ENCODE measurements at places on chromosomes 16 and 17.

DNA sequence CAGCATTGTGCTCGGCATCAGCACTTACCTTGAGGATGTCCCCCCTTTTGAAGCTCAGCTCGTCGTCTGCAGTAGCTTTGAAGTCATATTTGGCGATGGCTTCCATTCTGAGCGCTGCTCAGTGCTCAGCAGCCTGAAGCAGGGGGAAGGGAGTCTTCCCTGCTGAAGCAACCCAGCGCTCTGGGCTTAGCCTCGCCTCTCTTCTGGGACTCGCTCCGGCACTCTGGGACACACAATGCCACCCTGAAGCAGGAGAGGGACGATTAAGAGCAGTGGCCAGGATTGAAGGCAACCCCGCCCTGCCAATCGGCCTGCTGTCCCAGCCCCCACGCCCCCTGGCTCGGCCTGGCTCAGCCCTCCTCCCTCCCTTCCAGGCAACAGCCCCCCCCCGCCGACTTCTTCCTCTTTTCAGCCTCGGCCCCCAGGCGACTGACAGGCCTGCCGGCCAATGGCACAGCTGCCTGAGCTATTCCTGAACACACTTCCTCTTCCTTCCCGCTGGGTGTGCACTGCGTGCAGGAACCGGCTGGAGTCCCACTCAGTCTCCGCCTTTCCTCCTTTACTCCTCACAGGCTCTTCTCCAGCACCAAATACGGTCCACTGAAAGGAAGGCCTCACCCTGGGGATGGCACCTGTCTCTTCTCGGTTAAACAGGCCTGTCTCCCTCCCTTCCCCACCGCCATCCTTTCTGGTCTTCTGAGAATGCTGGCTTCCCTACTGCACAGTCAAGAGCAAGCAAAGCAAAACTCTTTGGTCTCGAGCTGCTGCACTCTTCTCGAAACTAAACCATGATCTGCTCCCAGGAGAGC, 11.8 kb downstream of the GRB2 start:
- DNase-seq: peak; percentile 99

- no peak for DNase-seq
Observed at GRCh38 chr16:67675999-67676398, 9.4 kb downstream of the C16orf86 start.

DNA sequence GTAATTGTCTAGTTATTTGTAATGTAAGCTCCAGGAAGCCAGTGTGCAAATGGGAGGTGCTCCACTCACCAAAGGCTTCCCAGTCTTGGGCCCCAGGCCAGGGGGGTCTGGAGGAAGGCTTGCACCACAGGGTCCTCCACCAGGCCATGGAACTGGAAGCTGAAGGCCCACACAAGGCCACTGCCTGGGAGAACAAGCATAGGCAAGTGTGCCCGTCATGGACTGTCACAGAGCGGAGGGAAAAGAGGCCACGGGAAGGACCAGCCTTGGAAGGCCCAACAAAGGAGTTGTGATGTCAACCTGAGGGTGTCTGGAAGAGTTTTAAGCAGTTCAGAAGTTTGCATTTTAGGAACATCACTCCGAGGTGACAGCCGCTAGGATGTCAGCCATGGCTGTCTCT, 3.0 kb upstream of the SRRM2 start:
- no peak for DNase-seq

- no peak for DNase-seq
Observed at GRCh38 chr16:3610698-3611145, 684 bp downstream of the SLX4 start.

- no peak for DNase-seq
Observed at GRCh38 chr17:27531469-27531961, 75.3 kb downstream of the KSR1 start.

GRCh38 chr16:49094471-49094870, 187.2 kb downstream of the CBLN1 start:
- DNase-seq: no peak

DNA sequence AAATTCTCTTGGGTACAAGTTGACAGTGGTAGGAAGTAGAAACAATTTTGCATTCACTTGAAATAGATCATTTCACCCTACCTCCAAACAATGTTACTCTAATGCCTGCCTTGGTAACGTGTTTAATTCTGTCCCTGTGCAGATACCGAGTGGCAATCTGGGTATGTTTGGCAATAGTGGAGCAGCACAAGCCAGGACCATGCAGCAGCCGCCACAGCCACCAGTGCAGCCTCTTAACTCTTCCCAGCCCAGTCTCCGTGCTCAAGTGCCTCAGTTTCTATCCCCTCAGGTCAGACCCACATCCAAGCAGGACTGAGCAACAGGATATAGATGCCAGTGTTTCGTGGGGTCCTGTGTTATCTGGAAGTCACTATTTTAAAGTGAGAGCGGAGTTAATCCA, 49.3 kb downstream of the TMC6 start:
- DNase-seq: no peak

GRCh38 chr17:77901481-77901880, 57.0 kb upstream of the TNRC6C start:
- DNase-seq: no peak

- DNase-seq: no peak
Observed at GRCh38 chr17:74599448-74599939, 7.4 kb upstream of the CD300LD start.

- DNase-seq: no peak
Observed at GRCh38 chr16:12024429-12024828, 47.9 kb downstream of the SNX29 start.

DNA sequence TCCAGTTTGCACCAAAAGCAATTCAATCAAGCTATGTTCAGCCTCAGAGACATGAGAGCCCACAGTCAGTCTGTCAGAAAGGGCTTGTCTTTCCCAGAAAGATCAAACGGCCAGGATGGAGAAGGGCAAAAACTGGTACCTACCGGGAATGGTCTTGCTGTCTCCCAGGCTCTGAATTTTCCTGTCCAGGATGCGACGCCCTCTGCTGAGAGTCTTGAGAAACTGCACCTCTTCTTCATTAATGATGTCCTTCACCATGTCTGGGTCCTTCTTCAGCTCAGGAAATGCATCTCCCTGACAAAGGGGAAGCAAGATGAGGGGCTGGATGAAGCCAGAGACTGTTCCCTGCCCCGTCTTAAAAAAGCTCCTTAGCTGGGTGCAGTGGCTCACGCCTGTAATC, 15.8 kb upstream of the EXOSC6 start:
- no peak for DNase-seq

DNA sequence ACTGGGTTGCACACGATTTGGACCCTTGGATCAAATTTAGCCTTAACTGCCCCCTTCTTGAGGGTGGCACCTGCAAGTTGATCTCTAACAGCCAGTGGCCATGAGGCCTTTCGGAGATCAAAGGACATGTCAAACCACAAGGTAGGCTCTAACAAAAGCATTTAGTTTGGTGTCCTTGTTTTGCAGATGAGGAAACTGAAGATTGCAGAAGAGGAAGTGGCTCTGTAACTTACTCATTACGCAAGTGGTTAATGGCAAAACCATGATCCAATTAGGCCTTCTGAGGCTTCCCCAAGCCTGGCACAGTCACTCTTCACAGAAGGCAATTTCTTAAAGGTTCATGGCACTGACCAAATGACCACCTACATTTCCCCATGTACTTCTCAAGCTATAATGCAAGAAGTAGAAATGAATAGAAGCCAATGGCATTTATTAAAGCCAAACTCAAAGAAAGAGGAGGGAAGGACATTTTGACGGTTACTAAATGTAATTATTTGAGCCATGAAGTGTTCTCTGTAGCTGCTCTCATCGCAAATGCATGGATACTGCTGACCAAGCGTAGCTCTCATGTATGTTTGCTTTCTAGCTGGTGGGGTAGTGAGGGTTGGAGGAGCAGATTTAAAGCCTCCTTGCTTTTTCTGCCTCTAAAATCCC, 32.8 kb upstream of the ABCC12 start:
- no peak for DNase-seq

- DNase-seq: no peak
Observed at GRCh38 chr17:27356091-27356705, 62.3 kb downstream of the WSB1 start.

DNA sequence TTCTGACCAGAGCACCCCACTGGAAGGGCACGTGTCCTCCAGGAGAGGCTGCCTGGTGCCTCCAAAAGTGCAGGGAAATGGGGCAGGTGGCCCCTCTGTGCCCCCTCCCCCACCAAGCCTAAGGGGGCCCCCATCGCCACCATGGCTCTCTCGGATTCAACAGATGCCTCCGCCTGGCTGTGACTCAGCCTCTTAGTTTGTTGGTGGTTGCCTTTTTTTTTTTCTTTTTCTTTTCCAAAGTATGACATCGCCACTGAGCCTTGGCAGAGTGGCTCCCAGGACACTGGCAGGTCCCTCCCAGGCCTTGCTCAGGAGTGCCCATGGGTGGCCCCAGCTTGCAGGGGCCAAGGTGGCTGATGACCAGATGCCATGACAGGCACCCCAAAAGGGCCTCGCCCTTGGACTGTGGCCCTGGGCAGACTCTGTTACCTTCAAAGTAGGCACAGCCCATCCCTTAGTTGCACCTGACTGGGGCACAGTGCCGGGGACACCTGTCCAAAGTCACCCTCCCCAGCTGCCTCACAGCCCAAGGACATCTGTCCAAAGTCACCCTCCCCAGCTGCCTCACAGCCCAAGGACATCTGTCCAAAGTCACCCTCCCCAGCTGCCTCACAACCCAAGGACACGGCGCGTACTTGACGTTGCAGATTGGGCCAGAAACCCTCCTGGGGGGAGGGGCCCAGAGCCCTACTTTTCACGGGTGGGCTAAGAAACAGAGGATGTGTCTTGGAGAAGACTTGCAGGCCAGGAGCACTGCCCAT, 29.6 kb downstream of the NPTX1 start:
- no peak for DNase-seq

GRCh38 chr17:8622191-8622590, 8.3 kb downstream of the MYH10 start:
- no peak for DNase-seq

- DNase-seq: peak; percentile 91
Observed at GRCh38 chr17:40316571-40317344, 7.8 kb downstream of the RARA start.

- DNase-seq: no peak
Observed at GRCh38 chr17:65417406-65418221, 143.8 kb downstream of the AXIN2 start.

- peak; percentile 49 for DNase-seq
Observed at GRCh38 chr16:31451681-31452351, 7.5 kb upstream of the ARMC5 start.

DNA sequence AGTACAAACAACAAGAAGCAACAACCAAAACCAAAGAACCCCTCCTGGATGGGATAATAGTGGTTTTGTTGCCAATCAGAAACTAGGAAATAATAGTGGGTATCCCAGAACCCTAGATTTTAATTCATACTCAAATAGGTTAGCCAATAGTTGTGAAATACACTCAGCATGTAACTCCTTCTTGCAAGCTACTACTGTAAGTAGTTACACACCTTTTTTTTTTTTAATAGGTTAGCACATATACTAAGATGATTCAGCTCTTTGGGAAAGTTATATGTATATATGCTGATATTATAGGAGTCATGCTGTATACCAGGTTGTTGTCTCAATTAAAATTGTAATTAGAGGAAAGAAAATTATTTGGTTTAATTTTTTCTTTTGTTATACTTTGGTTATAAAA, 92.5 kb upstream of the HAS3 start:
- DNase-seq: no peak

- no peak for DNase-seq
Observed at GRCh38 chr16:11084876-11085485, 140.6 kb downstream of the CLEC16A start.

GRCh38 chr16:46748775-46749705, 896 bp upstream of the MYLK3 start:
- DNase-seq: peak; percentile 57

DNA sequence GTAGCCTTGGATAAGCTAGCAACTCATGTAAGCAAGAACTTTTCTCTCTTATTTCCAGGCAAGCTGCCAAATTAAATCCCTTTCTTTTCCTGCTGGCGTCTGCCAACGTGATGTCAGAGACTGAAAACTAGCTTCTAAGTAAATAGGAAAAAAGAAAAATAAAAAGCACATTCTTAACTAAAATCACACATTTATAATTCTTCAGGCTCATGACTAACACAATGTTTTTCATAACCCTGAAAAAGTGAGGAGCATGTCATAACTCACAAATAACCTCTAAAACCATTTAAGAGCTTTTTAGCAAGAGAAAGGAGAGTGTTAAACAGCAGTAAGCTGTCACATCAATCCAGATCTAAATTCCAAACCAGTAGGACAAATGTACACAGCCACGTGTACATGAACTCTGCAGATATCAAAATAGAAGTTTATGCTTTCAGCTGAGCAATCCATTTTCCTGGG, 110.0 kb downstream of the N4BP1 start:
- DNase-seq: peak; percentile 81

- DNase-seq: peak; percentile 8
Observed at GRCh38 chr17:27512511-27513346, 56.5 kb downstream of the KSR1 start.

DNA sequence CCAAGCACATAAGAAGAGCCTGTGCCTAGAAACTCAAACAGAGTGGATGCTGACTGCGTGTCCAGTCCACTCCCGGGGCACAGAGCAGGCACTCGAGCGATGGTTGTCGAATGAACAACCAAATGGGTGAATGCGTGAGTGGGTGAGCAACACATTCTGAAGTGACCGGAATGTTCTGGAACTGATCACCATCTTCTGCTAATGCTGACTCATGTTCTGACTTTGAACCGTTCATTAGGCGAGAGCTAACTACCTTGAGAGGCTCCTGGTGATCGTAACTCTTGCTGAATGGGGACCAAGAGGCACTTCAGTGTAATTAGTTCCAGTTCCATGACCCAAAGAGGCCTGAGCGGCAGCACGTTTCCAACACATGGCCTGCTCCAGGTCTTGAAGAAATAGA, 37.9 kb downstream of the IRF8 start:
- DNase-seq: no peak

DNA sequence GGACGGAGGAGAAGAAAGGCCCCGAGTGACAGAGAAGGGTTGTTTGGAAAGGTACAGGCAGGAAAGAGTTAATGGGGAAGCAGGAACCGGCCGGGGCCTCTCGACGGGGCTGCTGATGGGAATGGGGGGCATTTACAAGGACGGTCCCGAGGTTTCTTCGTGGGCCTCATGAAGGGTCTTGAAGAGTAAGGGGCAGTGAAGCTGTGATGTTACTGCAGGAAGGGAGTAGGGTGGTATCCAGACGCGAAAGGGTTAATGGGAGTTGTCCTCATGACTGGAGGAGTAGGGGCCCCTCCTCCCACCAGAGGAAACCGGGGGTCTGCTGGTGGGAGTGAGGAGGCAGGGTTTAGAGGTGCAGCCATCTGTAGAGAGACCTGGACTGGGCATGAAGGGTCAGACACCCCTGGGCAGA, 481 bp downstream of the PDK2 start:
- DNase-seq: no peak
